ENCODE measurements at places on chromosomes 5 and 9.

DNA sequence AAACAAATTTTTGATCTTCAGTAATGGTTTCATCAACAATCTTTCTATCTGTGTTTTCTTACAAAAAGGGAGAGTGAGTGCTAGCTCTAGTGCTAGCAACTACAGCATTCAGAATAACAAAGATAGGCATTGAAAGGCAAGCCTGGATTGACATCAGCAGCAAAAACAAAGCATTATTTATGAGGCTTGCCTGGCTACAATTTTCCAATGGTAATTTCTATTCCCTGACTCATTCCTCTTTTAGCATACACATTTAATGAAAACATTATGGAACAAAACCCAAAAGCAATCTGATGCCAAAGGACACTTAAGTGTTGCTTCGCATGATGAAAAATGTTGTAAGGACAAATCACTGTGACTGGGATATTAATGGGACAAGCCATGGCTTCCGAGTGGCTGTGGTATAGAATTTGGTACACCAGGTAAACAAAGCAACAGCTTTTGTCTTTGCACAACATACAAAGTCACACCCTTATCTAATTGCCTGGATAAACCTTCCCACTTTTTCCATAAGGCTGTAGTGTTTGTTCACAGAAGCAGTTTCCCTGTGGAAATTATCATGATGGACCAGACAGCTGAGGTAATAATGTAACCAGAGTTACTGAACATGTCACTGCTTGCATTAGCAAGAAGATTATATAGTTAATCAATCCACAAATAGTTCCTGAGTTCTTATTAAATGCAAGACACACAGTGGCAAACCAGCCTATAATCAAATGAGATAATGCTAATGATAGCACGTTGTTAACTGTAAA lies 179.8 kb upstream of the EDIL3 start:
- DNase-seq = no peak

DNA sequence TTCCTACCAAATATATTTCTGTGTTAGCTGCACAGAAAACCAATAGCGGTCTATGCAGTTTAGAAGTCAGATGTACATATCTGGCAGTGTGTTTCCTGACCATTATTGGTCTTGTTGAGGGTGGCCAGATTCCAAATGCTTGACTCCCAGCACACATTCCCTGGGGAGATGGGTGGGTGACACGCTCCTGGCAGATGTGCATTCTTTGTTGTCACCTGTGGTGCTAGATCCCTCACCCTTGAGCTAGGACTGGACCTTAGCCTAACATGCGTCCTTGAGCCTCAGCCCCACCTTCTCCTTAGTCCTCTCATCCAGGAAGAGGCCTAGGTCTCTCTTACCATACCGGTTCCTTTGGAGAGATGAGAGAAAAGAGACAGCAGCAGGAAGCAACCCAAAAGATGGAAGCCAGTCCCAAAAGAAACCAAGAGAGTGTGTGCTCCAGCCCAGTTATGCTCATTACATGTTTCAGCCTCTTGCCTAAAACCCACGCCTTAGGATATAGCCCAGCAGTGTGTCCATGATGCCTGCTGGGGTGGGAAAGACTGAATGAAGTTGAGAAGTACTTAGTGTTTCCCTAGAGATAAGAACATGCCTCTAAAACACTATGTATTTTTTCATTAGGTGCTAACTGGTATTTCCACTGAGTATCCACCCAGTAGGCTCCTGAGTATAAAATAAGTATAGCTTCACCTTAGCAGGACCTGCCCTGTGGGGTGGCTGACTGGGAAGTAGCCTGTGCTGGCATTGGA lies 116.7 kb downstream of the PDE8B start:
- no peak for DNase-seq

DNA sequence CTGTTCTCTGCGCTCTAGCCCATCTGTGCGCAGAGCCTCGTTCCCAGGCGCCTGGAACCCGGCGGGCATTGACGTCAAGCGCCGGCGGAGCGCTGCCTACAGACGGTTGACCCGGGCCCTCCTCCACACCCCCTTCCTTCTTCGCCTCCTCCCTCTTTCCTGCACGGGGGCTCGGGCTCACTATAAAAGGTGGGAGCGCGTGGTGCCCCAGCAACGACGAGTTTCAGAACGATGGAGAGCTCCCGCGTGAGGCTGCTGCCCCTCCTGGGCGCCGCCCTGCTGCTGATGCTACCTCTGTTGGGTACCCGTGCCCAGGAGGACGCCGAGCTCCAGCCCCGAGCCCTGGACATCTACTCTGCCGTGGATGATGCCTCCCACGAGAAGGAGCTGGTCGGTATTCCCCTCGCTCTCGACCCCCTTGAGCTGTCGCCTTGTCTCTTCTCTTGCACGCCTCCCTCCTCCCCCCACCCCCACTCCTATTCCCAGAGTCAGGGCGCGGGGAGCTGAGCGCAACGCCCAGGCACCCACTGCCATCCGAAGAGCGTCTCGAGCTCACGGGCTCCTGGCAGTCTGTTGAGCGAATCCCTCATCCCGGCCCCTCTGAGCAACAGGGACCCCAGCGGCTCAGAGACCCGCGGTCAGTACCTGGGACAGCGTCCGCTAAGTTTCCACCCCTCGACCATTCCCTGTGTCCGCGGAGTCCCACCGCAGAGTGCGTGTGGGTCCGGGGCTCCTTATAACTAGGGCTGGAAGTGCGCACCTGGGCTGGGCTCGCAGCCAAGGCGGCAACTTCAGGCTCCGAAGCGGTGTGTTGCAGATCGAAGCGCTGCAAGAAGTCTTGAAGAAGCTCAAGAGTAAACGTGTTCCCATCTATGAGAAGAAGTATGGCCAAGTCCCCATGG lies at the start of gene CARTPT:
Gene CARTPT (plus strand): TSS at position 213 of the 902 bp plus-strand sequence. CDS start 19 bp downstream, at position 232.
- no peak for DNase-seq

DNA sequence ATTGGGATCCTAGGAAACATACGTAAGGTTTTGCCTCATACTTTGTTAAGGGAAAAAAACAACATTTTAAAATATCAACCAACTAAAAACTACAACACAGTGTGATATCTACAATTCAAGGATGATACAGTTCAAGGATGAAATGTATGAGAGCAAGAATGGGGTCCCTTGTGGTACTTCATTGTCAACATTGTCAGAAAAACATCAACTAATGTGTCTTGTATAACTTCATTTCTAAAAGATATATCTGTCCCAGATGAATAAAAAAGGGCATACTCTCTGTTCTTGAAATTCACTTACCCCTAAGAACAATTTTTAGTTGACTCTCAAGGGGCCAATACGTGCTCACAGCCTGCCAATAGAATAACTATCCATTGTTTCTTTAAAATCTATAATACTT lies 1250.5 kb downstream of the PTPRD start:
- DNase-seq = no peak

DNA sequence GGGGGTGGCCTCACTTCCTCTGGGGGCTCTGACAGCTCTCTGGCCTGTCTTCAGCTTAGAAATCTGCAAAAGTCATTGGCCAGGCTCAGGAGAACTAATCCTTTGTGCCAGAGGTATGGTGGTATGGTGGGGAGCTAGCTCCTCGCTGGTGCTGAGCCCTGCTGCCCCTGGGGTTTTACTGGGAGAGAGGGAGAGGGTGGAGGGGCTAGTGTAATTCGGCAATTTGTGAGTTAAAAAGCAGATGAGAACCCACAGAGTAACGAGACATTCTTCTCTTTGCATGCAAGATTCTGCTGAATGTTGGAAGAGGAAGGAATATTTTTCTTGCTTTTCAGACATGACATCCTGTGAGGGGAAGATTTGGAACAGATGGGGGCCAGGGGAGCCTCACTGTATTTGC lies 65.5 kb upstream of the SPRY4 start:
- no peak for DNase-seq

DNA sequence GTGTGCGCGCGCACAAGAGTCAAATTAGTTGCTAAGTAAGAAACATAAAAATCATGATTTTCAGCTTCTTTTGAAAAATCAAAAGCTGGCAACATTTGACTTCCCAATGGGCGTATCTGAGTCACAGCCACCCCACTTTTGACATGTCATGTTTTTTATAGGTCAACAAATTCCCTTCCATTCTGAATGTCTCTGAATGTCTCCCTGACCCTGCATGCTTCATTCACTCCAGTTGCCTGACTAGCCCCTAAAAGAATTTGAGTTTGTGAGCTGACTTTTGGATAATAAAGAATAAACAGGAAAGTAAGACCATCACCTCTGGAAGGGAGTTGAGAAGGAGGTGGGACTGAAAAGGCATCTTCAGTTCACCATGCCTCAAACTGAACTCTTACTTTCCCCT lies 20.2 kb upstream of the GLIS3 start:
- DNase-seq = no peak

GRCh38 chr9:132697230-132697629 lies 27.0 kb downstream of the GTF3C4 start:
- no peak for DNase-seq

DNA sequence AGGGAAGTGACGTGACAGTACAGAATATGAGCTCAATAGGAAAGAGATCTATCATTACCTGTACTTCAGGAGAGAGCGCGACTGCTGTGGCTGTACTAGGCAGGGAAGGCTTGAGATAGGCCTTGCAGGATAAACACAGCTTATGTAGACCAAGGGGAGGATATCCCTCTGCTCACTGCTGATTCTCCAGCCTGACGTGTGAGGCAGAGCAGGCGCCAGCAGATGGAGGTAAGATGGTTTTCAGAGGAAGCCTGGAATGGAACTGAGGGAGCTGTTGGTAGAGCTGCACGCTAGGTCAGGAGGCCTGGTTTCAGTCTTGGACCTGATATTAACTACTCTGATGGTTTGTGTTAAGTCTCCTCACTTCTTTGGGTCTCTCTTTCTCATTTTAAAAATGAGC lies 291.4 kb downstream of the YTHDC2 start:
- DNase-seq = no peak

DNA sequence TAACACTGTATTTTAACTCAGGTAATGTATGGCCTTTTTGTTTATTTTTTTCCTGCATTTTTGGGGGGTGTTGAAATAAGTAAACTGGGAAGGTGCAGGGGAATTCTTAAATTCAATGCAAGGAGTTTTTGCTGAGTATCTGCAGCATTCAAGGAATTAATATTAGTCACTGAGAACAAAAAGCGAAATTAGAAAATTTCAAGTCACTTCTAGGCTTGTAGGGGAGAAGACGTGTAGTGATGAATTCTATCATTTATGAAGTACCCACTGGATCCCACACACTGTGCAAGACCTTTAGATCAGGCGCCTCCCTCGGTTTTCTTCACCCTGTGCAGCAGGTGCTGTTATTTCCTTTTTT lies 1.2 kb downstream of the EHMT1 start:
- no peak for DNase-seq

DNA sequence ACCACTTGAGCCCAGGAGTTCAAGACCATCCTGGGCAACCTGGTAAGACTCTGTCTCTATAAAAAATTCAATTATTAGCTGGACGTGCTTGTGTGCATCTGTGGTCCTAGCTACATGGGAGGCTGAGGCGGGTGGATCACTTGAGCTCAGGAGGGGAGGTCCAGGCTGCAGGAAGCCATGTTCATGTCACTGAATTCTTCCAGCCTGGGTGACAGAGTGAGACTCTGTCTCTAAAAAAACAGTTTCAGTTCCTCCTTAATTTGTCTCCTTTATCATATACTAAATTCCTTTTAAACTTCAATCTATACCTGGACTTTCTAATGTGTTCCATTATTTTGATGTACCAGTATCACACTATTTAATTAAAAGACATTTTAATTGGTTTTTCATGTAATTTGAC lies 422.2 kb upstream of the TLE4 start:
- DNase-seq = no peak

DNA sequence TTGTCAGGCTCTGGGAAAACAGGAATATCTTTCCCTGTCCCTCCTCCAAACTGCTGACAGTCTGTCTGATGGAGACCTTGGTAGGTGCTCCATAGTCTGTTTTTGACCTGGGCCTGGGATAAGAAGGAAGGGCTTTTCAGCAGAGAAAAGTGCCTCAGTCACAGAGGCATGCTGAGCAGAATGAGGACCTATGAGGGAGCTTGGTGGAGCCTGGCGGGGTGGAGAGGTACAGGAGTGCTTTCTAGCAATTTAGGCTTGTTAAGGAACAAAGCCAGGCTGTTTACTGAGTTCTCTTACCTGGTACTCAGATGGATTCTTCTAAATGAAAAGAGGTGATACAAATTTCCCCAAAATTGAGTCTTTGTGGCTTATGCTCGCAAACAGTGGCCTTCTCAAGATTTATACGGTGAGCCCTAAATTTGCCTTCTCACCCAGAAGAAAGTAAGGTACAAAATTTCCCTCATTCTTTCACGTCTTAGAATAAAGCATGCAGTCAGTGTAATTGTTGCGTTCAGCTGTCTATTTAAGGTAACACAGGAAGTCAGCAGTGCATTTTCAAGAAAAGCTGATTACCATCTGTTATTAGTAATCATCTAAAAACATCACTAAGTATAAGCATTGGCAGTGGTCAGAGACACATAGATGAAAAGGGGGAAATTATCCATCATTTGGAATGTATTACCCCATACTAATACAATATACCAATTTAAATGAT lies 28.6 kb upstream of the IL13 start:
- no peak for DNase-seq

DNA sequence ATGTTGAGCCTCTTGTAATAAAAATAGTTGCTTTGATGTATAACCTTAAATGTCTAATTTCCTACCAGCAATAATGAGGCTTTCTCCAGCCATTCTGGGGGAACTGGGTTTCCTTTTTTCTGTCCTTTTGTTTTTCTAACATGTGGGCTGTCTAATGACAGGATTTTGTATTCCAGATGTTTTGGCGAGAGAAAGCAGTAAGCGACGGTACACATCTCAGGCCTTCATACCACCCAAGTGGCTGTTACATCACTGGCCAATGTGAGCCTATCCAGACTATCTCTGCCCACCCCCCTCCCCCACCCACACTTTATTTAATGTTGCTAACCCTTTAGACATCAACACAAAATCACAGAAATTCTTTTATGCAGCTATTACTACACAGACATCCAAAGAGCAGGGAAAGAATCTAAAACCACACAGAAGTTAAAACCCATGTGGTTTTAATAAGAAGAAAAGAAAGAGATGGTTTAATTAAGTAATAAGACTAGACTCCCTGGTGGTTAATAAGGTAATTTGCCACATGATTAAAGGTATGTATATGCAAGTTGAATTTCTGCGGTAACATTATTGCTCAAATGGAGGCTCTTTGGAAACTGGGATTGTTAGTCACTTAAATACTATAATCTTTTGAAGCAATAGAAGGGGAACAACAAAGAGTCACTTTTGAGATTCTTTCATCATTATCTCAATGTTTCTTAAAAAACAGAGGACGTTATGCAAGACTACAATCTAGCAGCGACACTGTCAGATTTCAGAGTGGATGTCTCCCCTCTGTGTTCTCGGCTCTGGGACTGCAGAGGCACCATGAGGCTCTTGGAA lies 365.1 kb downstream of the ENC1 start:
- DNase-seq = no peak

- DNase-seq = no peak
Observed at GRCh38 chr5:144276034-144276822, 105.6 kb downstream of the KCTD16 start.
